ENCODE measurements at places on chromosomes 12 and 14.

- DNase-seq: peak; percentile 8
Measured at GRCh38 chr12:123938679-123939480, 33.8 kb downstream of the CCDC92 start.

DNA sequence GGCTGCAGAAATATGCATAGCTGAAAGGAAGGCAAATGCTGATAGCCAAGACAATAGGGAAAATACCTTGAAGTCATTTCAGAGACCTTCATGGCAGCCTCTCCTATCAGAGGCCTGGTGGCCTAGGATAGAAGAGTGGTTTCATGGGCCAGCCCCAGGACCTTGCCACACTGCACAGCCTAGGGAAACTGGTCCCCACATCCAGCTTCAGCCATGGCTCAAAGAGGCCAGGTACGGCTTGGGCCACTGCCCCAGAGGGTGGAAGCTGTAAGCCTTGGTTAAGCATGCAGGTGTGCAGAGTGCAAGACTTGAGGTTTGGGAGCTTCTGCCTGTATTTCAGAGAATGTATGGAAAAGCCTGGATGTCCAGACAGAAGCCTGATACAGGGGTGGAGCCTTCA is 101.0 kb upstream of the KITLG start:
- no peak for DNase-seq

DNA sequence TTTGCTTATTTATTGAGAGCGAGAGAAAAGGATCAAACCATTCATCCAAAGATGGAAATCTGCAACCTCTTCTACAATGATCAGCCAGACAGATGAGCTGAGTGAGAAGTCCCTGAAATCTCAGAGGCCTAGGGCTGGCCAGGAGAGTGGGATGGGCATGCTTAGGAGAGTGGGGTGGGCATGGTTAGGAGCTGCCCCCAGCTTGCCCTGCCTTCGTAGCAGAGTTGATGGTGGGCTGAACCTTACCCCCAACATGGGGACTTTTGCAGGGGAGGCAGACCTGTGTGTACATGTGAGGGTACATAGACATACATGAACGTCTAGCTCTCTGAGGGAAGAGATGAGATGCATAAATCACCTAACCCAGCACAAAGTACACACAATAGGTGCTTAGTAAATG is 95.7 kb upstream of the ESRRB start:
- DNase-seq: no peak

- DNase-seq: peak; percentile 28
Measured at GRCh38 chr12:100539202-100539601, 34.3 kb upstream of the GAS2L3 start.

- DNase-seq: peak; percentile 83
Measured at GRCh38 chr14:88005050-88005481, at the start of gene GPR65. GPR65 (plus strand) TSS chr14:88005135; CDS start chr14:88010848, 5,713 bp downstream.

DNA sequence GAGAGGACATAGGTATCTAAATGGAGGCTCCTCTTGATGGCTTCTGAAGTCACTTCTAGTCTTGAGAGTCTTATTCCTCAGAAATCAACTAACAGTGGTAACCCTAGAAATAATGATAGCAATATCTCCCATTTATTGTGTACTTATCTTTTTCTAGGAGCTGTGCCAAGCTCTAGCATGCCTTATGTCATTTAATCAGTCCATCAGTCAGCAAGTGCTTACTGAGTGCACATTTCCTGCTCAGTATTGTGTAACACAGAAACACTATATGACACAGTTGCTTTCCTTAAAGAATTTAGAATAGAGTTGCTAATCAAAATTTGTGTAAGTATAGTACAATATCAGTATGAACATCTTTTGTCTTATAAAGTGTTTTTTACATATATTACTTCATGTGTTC is 36.6 kb downstream of the KRT76 start:
- no peak for DNase-seq

- DNase-seq: peak; percentile 44
Measured at GRCh38 chr12:51923506-51924365, 16.4 kb downstream of the ACVRL1 start.

GRCh38 chr12:65602610-65603295 is 221.5 kb upstream of the HMGA2 start:
- peak; percentile 65 for DNase-seq

- DNase-seq: peak; percentile 64
Measured at GRCh38 chr12:52050116-52050757, 1.0 kb upstream of the NR4A1 start.

- DNase-seq: no peak
Measured at GRCh38 chr12:97336900-97337751, 125.5 kb upstream of the RMST start.

GRCh38 chr12:88552610-88553079 is 27.6 kb downstream of the KITLG start:
- DNase-seq: no peak

DNA sequence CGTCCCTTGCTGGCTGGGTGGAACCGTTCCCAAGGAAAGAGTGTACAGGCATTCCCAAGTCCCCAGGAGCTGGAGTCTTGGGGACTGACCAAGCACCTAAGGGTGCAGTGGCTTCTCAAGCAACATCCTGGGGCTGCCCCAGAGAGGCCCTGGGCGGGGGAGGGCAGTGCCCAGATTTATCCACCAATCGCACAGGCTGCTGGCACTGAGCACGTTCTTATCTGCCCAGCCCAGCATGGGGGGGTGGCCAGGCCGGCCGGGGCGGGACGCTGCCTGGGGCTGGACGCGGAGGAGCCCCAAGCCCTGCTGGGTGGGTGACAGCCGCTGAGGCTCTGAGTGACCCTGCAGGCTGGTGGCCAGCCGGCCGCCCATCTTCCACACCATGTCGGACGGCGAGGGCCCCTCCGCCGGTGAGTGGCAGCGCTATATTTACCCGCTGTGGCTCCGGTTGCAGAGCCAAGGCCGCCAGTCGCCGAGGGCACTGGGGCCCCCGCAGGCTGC is 53.4 kb downstream of the CYP46A1 start:
- no peak for DNase-seq

DNA sequence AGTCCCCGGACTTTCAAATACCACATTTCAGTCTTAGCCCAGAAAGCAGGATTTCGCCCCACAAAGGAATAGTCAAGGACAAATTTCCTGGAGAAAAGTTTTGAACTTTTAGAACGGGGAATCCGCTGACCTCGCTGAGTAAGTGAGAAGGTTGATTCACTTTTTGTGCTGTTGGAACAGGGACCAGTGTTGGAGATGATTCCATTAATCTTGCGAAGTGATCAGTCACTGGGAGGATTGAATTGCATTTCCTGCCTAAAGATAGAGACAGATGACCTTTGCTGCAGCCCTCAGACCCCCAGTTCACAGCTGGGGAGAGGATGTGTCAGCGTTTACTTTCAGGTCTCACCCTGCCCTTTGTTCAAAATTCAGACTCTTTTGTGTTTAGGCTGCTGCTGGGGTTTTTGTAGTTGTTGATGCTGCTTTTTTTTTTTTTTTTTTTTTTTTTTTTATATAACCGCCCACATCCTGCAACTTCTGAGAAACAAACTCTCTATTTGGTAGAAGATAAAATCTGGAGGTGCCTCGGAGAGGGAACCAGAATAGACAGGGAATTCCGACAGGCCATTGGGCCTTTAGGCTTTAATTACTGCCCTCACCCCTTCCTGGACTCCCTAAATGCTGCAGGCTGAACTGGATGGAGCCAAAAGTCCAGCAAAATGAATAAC is 9.8 kb upstream of the KDM2B start:
- DNase-seq: peak; percentile 47

- peak; percentile 41 for DNase-seq
Measured at GRCh38 chr12:50220363-50220995, 53.3 kb upstream of the CERS5 start.

DNA sequence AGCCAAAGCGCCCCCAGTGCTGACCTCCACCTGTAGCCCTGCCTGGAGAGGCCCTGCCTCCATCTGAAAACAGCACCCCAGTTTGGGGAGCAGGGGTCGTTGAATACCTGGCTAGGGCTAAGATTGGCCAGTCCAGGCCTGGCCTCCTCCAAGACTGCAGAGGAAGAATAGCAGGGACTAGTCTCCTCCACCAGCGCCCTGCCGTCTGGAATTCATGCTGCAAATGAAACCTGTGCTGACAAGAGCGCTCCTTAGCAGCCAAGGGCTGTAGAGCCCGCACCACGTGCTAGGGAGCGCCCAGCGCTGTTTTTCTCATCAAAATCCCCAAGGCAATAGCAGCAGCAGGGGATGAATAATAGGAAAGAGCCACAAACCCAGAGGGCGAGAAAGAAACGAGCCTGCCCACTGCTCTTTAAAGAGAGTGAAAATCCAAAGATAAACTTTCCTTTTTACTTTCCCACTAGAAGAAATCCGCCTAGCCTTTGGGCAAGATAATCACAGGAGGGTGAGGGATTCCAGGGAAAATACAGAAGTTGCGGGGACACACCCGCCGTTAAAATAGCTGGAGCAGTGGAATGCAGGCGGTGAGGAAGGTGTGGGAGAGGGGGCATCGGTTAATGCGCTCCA is 3.3 kb downstream of the COL2A1 start:
- no peak for DNase-seq

GRCh38 chr12:19957308-19958125 is 410.8 kb upstream of the PDE3A start:
- DNase-seq: no peak

DNA sequence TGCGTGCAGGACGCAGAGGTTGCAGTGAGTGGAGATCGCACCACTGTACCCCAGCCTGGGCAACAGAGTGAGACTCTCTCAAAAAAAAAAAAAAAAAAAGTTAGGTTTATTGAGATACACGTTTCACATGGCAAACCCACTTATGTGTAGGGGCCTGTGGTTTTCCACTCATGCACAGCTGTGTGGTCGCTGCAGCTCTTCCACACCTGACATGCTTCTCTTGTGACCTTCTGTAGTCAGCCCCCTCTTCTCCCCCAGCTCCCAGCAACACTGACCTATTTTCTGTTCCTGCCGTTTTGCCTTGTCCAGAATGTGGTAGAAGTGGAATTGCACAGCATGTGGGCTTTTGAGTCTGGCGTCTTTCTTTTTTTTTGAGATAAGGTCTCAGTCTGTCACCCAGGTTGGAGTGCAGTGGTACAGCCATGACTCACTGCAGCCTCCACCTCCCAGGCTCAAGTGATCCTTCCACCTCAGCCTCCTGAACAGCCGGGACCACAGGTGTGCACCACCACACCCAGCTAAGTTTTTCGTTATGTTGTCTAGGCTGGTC is 8.4 kb downstream of the MTA1 start:
- DNase-seq: no peak

GRCh38 chr12:6912164-6912935 is 2.0 kb upstream of the ENO2 start:
- DNase-seq: no peak

- no peak for DNase-seq
Measured at GRCh38 chr12:102528111-102528510, 47.7 kb upstream of the IGF1 start.

DNA sequence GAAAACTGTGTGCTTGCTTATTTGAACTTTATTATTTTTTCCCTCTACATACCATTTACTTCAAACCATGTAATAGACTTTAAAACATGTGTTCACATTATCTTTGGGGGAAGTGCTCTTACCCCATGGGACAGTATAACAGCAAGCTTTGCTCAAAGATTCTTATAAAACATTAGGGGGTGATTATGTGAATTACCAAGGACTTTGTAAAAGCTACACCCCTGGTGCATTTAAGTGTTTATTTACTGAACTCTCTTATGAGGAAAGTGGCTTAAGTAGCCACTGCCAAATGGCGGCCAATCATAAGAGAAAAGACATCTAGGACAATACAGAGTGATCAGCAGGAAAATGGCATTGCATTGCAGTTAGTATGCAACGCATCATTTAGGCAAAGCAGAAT is 70.3 kb downstream of the CAPZA3 start:
- no peak for DNase-seq

DNA sequence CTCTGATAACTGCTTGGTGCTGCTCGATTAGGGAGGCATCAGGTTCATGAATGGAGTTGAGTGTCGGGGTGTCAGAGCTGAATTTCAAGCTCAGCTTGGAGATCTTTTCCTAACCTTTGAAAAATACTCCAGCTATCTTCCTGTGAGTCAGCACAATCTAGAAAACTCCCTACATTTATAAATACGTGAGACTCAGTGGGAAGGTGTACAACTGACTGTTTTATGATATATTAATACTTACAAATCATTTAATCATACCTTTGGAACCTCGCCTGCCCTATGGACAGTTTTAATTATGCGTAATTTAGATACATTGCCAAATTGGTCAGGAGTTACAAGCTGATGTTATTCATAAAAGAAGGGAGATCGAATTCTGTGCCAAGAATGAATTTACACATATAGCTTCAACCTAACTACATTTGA is 961 bp downstream of the CMAS start:
- DNase-seq: no peak

- peak; percentile 58 for DNase-seq
Measured at GRCh38 chr12:674272-674781, 11.1 kb upstream of the NINJ2 start.

GRCh38 chr14:79278798-79279644 is 932.3 kb downstream of the DIO2 start:
- no peak for DNase-seq

DNA sequence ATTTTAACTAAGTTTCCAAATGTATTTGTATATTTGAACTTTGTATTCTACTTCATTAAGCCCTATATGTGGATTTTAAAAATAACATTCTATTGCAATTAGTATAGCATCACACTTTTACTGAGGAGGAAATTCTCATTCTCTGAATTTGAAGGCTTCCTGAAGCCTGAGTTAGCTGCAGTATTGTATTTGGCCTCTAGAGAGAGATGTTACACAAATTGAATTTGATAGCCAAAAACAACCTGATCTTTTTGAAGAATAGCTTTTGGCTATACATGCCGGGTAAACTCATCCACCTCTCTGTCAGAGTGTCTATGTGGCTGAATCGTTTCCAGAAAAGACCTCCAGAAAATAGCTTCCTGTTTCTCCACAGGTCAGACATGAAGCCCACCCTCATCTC is 316.5 kb upstream of the OR4E1 start:
- DNase-seq: peak; percentile 53

DNA sequence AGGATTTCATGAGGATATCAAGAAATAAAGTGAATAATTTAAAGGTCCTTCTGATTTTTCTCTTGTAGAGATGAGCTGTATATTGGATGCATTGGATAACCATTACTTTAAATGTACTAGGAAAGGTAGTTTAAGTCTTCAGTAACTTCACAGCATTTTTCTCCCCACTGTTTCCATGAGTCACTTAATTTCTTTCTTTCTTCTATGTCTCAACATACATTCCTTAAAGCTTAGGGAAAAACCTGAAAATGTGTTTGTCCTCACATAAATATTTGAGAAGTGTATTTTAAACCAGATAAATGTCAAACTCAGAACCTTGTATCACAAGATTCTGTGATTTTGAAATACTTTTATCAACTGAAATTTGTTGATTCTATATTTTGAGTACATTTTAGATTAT is 1970.2 kb upstream of the FLRT2 start:
- DNase-seq: no peak

DNA sequence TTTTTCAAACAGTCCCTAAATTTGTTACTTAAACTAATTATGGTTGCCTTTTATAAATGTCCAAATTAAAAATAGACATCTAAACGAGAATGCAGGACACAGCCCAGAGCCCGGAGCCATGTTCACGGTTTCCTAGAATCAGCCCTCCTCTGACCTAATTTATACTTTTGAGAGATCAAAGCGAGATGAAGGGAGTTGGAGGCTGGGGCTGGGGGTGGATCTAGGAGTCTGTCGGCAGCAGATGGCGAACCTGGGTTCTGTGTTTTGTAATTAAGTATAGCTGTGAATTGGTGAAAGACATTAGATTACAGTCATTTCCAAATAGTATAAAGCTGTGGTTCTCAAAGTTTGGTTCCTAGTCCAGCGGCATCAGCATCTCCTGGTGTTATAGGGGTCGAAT is 210.1 kb downstream of the SLC41A2 start:
- no peak for DNase-seq

Measured in NAMALWA (cell line).